GM18507 (cell line): ENCODE measurements at places on chromosomes 5 and 9.

DNA sequence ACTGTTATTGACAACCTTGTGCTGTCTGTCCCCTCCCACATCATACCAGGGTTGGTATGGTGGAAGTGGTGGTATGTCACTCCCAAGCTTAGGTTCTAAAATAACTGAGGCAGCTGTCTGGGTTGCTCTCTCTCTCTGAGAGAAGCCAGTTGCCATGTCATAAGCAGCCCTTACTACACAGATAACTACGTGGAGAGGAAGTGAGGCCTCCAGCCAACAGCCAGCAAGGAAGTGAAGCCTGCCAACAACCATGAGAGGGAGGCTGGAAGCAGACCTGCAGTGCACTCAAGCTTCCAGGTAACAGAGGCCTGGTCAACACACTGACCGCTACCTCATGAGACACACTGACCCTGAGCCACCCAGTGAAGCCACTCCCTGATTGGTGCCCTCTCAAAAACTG is 18.6 kb downstream of the CTNNAL1 start:
- DNase-seq, result no peak

DNA sequence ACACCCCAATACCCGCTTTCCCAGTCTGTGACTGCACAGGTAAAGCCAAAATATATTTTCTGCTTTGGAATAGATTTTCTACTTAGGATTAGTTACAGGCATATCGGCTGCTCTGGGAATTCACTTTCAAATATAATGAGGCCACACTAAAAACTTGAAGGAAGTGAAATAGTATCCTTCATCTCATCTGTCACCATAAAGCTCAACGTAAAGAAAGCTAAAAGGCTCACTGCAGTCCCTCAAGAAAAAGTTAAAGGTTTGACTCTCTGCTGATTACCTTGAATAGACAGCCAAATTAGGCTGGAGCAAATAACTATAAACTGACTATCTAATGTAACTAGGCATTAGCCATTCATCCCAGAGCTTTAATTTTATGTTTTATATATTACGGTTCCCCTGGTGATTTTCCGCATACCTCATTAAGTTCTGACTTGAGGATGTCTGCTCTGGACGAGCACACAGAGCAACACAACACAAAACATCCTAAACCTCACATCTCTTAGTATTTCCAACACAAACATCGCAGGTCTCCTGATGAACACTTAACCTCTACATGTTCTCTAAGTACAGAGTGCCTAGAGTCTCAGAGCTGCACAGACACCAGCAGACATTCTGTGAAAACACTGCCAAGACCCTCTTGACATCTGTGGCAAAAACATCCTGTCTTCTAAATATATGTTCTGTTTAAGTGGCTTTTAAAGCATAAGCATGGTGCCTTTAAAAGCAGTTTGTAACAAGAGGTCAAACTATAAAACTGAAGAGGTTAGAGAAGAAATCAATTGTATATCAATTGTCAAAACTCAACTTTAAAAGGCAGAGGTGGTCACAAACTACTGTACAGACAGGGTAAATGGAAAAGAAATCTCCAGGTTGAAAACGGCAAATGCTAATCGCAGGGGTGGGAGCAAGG is 35.4 kb downstream of the ELAVL2 start:
- no peak for DNase-seq

DNA sequence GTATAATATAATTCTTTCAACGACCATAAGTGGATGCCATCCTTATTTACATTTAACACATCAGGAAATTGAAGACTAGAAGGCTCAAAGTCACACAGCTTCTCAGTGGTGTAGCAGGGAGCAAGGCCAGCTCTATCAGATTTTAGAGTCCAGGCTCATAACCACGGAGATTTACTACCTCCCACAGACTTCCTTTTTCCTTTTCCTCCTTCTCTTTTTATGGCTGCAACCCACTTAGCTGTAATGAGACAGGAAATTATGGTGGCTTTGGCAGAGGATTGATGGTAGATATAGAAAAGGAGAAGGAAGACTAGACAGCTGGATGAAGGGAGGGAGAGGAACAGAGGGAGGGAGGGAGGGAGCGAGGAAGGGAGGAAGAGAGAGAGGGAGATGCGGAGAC is 47.4 kb downstream of the SPEF2 start:
- DNase-seq, result no peak

DNA sequence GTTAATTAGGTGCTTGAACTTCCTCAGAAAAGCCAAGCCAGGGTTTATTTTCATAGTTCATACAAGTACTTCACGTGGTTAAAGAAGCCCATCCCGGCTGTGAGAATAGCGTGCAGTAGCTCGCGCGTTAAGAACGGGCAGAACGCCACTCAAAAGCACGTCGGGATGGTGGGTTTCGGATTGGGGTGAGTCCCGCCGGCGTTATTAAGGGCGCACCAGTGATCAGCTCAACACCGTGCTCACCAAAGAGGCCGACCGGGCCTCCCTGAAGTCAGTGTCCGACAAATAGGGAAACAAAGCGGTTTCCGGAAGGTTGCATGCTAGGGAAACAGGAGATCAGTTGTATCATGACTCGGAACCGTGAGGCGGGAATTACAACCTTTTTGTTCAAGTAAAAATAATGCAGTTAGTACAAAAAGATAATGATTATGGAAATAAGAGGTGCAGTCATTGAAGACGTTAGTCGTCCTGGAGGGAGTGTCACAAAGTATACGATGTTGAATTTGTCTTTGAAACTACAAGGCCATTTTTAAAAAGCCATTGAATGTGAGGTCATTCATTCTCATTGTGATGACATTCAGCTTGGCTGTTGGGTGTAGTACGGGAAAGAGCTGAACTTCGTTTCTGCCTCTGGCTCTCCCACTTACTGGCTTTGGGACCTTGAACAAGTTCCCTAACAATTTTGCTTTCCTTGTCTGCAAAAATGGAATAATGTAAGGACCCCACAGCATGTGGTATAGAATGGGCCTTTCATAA is 992 bp downstream of the SETD9 start:
- DNase-seq, result no peak

DNA sequence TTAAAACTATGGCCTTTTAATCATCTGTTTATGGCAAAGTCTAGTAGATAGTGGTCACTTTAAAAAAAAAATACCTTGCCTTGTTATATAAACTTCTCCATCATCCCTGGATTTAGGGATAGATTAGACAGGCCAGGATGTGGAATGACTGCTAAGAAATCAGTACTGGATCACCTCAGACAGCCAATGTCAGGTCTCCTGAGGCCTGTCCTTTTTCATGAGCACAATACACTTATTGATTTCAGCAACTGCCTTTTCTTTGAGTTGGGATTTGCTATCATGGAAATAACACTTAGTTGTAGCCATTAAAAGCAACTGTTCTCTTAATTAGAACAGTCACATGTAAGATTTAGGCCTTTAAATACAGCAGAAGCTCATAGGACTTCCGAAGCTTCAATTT is 77.9 kb downstream of the NLN start:
- no peak for DNase-seq

- no peak for DNase-seq
Observed at GRCh38 chr9:133861692-133862091, 123.5 kb upstream of the SARDH start.

GRCh38 chr9:95966306-95966705 is 90.8 kb downstream of the ERCC6L2 start:
- no peak for DNase-seq

DNA sequence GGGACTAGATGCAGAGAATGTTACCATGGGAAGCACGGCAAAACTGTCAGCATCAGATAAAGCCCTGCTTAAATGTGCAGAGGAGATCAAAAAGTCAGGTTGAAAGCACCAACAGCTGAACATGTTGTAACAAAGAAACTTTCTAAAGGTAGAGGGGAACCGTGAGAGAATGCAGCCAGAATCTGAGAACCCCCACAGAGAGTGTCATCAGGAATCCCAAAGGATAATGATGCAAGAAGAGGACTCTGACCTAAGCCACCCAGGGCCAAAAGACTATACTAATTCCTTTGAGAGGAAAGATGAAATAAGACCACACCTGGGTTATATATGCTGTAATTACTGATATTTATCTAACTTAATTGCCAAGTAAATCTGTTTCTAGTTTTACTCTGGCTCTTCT is 116.6 kb downstream of the PCSK1 start:
- no peak for DNase-seq

GRCh38 chr5:89444088-89444487 is 561.1 kb upstream of the MEF2C start:
- no peak for DNase-seq

DNA sequence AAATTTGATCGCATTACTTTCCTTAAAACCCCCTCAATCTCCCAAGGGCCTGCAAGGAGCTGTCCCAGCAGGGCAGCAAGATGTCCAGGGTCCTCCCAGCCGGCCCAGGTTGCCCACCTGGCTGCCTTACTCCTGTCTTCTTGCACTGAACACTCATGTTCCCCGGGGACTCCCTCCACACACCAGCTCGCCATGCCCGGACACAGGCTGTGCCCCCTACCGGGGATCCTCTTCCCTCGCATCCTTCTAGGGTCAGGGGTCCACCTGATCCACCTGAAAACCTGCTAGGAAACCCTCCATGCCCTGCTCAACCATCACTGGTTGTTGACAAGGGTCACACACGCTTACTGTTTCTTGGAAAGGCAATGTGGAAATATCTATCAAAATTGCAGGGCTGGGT is 172.0 kb upstream of the MSX2 start:
- DNase-seq, result no peak

DNA sequence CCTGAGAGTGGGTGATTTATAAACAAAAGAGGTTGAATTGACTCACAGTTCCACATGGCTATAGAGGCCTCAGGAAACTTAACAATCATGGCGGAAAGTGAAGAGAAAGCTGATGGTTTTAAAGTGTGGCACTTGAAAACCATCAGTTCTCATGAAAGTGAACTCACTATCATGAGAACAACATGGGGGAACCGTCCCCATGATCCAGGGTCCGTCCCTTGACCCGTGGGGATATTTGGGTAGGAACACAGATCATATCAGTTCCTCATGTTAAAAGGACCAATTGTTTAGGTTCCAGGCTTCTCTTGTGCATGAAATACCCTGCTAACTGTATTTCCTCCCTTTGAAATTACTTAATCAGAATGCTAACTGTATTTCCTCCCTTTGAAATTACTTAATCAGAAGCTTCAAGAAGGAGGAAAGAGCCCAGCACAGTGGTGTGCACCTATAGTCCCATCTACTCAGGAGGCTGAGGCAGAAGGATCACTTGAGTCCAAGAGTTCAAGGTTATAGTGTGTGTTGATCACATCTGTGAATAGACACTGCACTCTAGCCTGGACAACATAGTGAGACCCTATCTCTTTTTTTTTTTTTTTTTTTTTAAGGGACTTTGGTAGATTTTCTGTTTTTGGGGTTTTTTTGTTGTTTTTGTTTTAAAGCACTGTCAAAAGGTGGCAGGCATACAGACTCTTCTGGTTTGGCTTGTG is 24.8 kb downstream of the TTC1 start:
- DNase-seq, result no peak

GRCh38 chr5:38540314-38540713 is 16.1 kb downstream of the LIFR start:
- no peak for DNase-seq

DNA sequence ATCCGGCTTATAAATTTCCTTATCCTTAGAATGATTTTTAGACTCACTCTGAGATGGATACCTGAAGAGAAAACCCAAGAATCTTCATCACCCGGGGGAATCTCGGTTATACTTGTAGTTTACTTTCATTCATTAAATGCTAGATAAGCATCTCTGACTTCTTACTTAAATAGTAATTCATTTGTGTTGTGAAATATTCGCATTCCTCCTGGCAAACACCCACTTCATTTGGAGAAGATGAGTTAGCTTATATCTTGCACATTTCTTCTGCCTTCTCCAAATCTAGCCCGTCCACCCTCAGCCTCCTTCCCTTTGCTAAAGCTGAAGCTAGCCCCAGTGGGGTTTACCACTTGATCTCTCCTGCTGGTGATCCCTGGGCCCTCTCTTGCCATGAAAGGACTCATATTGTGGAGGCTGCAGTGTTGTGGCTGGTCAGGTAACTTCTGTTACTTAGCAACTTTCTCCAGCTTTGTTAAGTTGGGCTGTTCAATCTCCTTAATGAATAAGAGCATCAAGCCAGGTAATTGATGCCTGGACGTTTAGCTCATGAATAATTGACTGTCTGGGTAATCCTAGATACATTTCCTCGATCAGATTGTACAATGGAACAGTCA is 11.3 kb upstream of the POU4F3 start:
- DNase-seq, result no peak

DNA sequence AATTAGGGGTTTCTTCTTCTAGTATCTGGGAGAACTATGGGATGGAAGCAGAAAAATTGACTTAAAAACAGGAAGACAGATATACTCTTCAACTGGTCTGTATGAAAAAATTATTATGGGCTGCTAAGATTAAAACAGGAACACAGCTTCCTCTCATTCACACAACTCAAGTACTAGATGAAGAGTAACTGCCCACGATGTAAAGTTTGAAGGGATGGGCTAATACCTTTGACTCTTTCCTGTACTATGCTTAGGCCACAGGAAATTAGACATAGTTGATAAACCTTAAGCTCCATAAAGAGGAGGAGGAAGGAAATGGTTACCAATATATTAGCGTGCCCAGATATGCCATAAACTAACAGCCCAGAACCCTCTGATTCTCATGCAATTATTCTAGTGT is 88.6 kb downstream of the ANKRD31 start:
- no peak for DNase-seq

GRCh38 chr5:177546258-177546741 is 8.1 kb downstream of the FAM193B start:
- DNase-seq, result no peak

DNA sequence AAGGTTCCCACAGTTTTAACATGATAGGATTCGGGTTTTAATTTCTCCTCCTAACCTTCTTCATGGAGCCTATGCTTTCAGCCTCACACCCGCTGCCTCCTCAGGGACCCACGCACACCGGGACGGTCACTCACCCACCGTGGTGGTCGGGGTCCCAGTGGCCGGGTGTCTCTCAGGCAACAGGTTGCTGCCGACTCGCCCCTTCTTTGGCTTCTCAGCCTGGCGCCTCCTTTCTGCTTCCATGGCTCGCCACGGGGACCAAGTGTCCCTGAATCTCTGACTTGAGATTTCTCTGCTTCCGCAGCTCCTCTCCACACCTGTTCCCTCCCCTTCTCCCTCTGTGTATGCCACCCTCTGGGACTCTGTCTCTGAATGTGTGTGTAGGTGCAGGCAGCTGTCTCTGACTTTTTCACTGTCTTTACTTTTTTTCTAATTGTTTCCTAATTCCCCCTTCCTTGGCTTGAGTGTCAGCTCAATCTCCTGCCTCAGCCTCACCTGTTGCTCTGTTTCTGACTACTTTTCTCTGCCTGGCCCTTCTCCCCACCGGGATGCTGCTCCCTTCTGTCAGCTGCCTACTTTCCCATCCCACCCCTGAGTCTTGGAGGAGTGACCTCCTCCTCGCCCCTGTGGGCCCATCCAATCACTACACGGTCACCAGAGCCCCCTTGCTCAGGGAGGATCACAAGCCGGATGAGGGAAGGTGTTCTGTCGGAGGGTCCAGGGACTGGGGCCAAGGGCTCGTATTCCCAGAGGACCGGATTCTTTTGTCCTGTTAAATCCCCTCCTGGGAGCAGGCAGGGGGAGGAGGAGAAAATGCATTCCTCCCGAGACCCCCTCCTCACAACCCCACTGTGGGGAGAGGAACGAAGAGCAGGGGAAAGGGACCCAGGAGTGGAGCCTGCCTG is at the start of gene PROP1:
PROP1 (minus strand) TSS at position 552 of the 905 bp plus-strand sequence; CDS start at position 243, 309 bp downstream.
- DNase-seq, result no peak
